ENCODE measurements at places on chromosomes 4 and X.

DNA sequence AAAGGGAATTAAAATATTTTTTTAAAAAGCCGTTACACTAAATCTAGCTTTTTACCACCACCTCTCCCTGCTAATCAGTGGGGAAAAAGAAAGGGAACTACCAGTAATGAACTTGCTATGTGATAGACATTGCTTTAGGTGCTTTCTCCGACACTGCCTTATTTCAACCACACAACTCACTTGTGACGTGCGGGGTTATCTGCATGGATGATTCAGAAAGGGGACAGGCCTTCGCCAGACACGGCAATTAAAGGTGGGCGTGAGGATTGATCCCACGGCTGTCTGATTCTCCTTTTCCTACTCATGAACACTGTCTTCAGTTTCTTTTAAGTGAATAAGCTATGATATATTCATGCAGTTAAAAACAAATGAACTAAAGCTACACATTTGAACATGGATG lies 882 bp upstream of the CXCR3 start:
- no peak for DNase-seq

DNA sequence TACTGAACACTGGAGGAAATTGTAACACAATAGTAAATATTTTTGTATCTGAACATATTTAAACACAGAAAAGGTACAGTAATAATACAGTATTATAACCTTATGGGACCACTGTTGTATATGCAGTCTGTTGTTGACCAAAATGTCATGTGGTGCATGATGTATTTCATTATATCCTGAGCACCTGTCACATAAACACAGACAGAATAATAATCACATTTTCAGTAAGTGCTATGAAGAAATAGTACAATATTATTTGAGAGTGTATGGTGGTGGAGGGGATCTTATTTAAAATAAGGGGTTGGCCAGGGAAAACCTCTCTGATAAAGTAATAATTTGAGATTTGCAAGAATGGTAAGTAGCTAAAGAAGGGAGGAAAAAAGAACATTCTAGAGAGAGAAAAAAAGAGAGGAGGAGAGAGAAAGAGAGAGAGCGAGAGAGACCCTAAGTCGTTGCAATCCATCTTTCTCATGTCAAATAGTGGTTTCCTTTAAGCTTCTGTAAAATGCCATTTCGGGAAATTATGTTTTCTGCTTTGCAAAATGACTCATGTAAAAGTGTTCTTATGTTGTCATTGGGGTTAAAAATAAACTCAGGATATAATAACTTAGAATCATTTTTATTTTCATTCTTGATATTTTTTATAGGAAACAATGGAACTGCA lies 19.3 kb upstream of the CLNK start:
- no peak for DNase-seq

DNA sequence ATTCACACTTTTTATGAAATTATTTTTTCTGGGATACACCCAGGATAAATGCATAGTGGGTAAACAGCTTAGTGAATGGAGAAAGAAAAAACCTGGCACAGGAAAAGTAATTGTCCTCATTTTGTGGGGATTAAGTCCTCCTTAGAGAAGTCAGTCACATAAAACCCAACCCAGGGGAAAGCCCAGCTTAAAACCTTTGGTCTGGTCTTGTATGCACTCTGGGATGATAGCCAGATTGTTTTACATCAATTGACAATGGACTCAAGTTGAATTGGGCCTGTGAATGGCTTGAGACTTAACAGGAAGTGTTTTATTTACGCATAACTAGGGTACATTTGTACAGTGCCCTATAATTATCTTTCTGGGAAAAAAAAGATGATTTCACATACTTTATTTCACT lies 561.3 kb upstream of the GRIA3 start:
- no peak for DNase-seq

- no peak for DNase-seq
Measured at GRCh38 chr4:25993395-25994185, 79.6 kb downstream of the SMIM20 start.

DNA sequence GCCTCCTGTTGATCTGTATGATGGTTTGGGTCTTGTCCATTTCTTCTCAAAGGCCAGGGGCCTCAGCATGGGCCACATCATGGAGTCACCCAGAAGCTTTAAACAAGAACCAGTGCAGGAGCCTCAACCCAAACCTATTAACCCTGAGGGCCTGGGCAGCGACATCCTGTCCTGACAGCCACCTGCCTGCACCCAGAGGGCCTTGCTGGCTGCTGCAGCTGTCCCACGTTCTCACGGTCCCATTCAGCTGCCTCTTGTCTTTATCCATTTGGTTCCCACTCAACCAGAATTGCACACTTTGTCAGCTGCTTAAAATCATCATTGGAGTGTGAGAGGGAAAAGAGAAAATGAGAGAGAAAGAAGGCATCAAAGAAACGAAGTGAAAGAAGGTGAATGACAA lies 21.6 kb downstream of the C4orf50 start:
- no peak for DNase-seq

- DNase-seq, result no peak
Measured at GRCh38 chr4:5788144-5788543, 77.1 kb downstream of the EVC start.

GRCh38 chr4:77010841-77011354 lies 61.3 kb downstream of the SEPTIN11 start:
- DNase-seq, result no peak

DNA sequence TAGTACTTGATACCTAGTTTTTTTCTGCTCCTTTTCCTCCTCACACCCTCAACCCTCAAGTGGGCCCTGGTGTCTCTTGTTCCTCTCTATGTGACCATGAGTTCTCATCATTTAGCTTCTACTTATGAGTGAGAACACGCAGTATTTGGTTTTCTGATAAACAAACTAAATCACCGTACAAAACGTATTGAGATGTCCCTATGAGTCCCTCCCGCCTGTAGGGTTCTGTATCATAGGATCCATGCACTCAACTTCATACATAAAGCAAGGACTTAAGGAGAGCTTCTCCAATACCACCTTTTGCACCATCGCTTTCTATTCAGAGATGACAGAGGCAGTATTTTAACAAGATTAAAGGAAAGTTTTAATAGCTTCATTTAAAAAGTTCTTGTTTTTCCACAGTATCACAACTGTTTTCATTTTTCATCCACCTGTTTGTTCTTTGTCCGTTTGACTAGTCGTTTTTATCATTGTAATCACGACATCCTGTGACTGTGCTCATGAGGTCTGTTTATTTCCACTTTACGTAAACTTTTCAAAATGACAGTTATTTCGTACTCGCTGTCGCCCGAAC lies 457 bp upstream of the RAB9A start:
- DNase-seq, result no peak

- no peak for DNase-seq
Measured at GRCh38 chr4:169348541-169348940, 77.8 kb upstream of the SH3RF1 start.

GRCh38 chr4:163343604-163344146 lies at the start of gene NPY5R:
NPY5R (plus strand) TSS chr4:163343892; CDS start chr4:163350274, 6,382 bp downstream.
- DNase-seq, result no peak

Data from stimulated activated CD8-positive, alpha-beta memory T cell treated with anti-CD3 and anti-CD28 coated beads, Interleukin-4, amount 100 ng/mL, for 1 hour (primary cell).